Activated CD4-positive, alpha-beta memory T cell treated with anti-CD3 and anti-CD28 coated beads, Interleukin-2, amount 10 ng/mL, durations not matched to agents 7 days and 5 days (primary cell): ENCODE measurements at places on chromosomes 7 and 10.

- DNase-seq, result no peak
- H3K36me3 ChIP-seq, result no peaks in the 10 kb centered on the region
- H3K27ac ChIP-seq, result no peak overlapping the region
- H3K27me3 ChIP-seq, result no peaks in the 10 kb centered on the region
- H3K4me1 ChIP-seq, result no peaks in the 10 kb centered on the region
- no peak overlapping the region for H3K4me3 ChIP-seq
Observed at GRCh38 chr7:32393861-32394260, 96.3 kb downstream of the LSM5 start.

DNA sequence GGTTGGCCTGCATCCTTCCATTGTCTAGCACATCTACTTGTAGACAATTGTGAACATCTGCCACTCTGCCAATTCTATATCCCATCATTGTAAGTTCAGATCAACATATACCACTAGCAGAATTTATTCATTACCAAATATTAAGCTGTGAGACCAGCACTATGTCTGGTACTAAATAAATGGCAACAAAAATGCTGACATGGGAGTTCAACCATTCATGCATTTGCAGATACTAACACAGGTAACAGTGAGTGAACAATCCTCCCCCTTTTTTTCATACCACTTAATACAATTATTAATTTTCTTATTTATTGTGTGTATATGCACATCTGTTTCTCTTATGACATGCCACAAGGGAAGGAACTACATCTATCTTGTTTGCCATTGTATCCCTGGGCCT lies 11.9 kb downstream of the POLR1F start:
- H3K27me3 ChIP-seq, result no peaks in the 10 kb centered on the region
- DNase-seq, result no peak
- H3K36me3 ChIP-seq, result peaks cover 18% of the 10 kb centered on the region
- no peak overlapping the region for H3K27ac ChIP-seq
- no peak overlapping the region for H3K4me3 ChIP-seq

DNA sequence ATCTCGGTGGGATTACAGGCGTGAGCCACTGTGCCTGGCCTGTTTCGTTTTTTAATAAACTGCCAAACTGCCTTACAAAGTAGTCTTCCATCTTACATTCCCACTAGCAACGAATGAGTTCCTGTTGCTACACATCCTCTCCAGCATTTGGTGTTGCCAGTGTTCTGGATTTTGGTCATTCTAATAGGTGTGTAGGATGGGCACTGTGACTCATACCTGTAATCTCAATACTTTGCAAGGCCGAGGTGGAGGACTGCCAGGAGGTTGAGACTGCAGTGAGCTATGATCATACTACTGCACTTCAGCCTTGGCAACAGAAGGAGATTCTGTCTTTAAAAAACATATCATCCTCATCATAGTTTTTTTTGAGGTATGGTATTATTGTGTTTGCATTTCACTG lies 21.4 kb upstream of the RSBN1L start:
- H3K27ac ChIP-seq, result no peak overlapping the region
- H3K4me3 ChIP-seq, result no peak overlapping the region
- H3K27me3 ChIP-seq, result no peaks in the 10 kb centered on the region
- no peak for DNase-seq

DNA sequence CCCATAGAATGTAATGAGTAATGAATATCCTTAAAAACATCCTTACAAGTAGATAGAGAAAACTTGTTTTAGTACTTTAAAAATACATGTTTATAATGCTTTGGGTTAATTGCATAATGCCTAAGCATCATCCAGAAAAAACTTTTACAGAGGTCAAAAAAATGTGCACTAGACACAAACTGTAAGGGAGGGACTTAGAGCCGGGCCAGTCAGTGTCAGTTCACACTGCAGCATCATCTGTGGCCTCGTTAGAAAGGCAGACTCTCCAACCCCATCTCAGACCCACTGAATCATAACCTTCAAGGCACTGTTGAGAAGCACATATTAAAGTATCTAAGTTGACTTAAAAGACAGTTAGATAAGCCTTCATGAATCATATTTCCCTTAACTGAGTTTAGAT lies 230.1 kb upstream of the PRPS1L1 start:
- H3K27ac ChIP-seq, result no peak overlapping the region
- no peaks in the 10 kb centered on the region for H3K27me3 ChIP-seq
- no peaks in the 10 kb centered on the region for H3K4me1 ChIP-seq
- no peak for DNase-seq
- H3K36me3 ChIP-seq, result no peaks in the 10 kb centered on the region

GRCh38 chr7:2074691-2075090 lies 158.1 kb downstream of the MAD1L1 start:
- H3K4me1 ChIP-seq, result no peaks in the 10 kb centered on the region
- H3K36me3 ChIP-seq, result no peaks in the 10 kb centered on the region
- no peaks in the 10 kb centered on the region for H3K27me3 ChIP-seq

DNA sequence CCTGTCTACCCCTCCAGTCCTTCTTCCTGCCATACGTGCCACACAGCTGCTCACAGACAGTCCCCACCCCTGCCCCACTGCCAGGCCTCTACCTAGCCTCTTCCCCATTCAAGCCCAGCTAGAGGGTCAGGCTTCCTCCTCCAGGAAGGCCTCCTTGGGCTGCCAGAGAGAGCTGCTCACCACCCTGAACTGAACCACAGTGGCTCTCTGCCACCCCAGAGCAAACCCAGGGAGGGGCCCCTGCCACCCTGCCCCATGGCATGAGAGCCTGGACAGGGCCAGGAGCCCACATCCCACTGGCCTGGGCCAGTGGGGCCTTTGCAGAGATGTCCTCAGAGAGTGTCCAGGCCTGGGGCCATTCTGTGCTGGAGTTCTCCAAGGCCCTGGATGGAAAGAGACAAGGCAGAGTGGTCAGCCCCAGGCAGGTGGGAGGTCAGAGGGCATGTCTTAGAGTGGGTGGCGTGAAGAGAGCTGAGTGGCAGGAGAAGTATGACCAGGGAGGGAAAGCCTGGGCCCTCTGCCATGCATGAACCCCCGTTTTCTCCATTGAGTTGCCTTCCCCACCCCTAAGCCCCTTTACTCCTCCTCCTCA lies 40.4 kb downstream of the TMEM270 start:
- H3K27ac ChIP-seq, result no peak overlapping the region
- no peaks in the 10 kb centered on the region for H3K36me3 ChIP-seq
- peaks cover 2% of the 10 kb centered on the region for H3K4me1 ChIP-seq
- H3K27me3 ChIP-seq, result no peaks in the 10 kb centered on the region
- H3K4me3 ChIP-seq, result no peak overlapping the region

GRCh38 chr10:119903946-119904666 lies 11.6 kb downstream of the SEC23IP start:
- H3K4me3 ChIP-seq, result no peak overlapping the region
- H3K36me3 ChIP-seq, result peaks cover 48% of the 10 kb centered on the region
- peaks cover 6% of the 10 kb centered on the region for H3K4me1 ChIP-seq

DNA sequence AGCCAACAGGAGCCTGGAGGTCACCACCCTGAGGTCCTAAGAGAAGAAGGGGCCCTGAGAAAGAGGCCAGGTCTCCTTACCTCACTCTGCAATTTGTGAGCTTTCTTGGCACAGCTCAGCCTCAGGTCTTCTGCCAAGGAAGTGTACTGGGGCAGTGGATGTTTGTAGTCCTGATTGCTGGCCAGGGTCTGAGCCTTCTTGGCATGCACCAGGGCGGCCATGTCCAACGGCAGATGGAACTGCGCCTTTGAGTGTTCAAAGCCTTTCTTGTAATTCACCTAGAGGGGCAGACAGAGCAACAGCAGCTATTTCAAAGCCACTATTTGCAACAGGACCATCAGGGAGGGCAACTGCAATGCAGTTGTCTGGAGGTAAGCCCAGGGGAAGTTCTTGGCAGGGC lies 51.7 kb downstream of the NRAP start:
- H3K27ac ChIP-seq, result no peak overlapping the region
- H3K27me3 ChIP-seq, result peaks cover 19% of the 10 kb centered on the region
- H3K4me1 ChIP-seq, result no peaks in the 10 kb centered on the region

GRCh38 chr10:21694631-21695030 lies 160.6 kb downstream of the MLLT10 start:
- no peak overlapping the region for H3K27ac ChIP-seq
- DNase-seq, result no peak
- H3K4me3 ChIP-seq, result no peak overlapping the region

- no peak for DNase-seq
- H3K4me3 ChIP-seq, result no peak overlapping the region
- peaks cover 46% of the 10 kb centered on the region for H3K27me3 ChIP-seq
- H3K27ac ChIP-seq, result no peak overlapping the region
- peaks cover 41% of the 10 kb centered on the region for H3K4me1 ChIP-seq
Observed at GRCh38 chr7:106023369-106024322, 60.6 kb downstream of the CDHR3 start.

GRCh38 chr7:132739271-132739955 lies 163.1 kb upstream of the PLXNA4 start:
- no peak overlapping the region for H3K27ac ChIP-seq
- H3K36me3 ChIP-seq, result no peaks in the 10 kb centered on the region
- no peak overlapping the region for H3K4me3 ChIP-seq
- peaks cover 16% of the 10 kb centered on the region for H3K27me3 ChIP-seq
- no peaks in the 10 kb centered on the region for H3K4me1 ChIP-seq

- peaks cover 68% of the 10 kb centered on the region for H3K27me3 ChIP-seq
- no peak overlapping the region for H3K27ac ChIP-seq
- H3K4me1 ChIP-seq, result peaks cover 6% of the 10 kb centered on the region
- H3K36me3 ChIP-seq, result peaks cover 15% of the 10 kb centered on the region
- no peak for DNase-seq
Observed at GRCh38 chr7:22574754-22575520, 74.9 kb upstream of the STEAP1B start.

GRCh38 chr10:70034232-70034631 lies 18.4 kb upstream of the MACROH2A2 start:
- DNase-seq, result no peak
- peaks cover 13% of the 10 kb centered on the region for H3K27me3 ChIP-seq
- H3K36me3 ChIP-seq, result peaks cover 3% of the 10 kb centered on the region
- H3K27ac ChIP-seq, result no peak overlapping the region
- H3K4me1 ChIP-seq, result no peaks in the 10 kb centered on the region
- H3K4me3 ChIP-seq, result no peak overlapping the region

DNA sequence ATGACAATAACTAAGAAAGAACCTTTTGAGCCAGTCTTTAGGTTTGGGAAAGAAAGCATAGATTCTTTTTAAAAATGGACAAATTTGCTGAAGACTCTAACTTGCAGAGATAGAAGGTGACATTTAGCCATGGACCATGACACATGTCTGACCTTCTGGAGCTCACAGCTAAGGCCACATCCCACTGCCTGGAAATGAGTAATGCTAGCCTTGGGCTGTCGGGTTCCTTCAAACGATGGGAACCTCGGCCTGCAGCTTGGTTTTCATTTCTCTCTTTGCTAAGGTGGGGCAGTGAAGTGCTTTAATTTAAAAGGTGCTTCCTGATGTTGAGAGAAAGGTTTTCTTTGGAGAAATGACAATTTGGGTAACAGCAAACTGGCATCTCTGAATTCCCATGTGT lies 223.2 kb downstream of the FANK1 start:
- no peak overlapping the region for H3K27ac ChIP-seq
- H3K4me1 ChIP-seq, result no peaks in the 10 kb centered on the region
- no peaks in the 10 kb centered on the region for H3K36me3 ChIP-seq
- no peak for DNase-seq

GRCh38 chr7:101321491-101322401 lies at the start of gene IFT22:
TSS of gene IFT22 (minus strand) at chr7:101321812. CDS start at chr7:101321709, 103 bp downstream.
- H3K36me3 ChIP-seq, result no peaks in the 10 kb centered on the region

- DNase-seq, result no peak
- H3K27ac ChIP-seq, result no peak overlapping the region
- no peaks in the 10 kb centered on the region for H3K36me3 ChIP-seq
- no peaks in the 10 kb centered on the region for H3K27me3 ChIP-seq
- no peaks in the 10 kb centered on the region for H3K4me1 ChIP-seq
- no peak overlapping the region for H3K4me3 ChIP-seq
Observed at GRCh38 chr7:76514926-76515771, 4.8 kb downstream of the UPK3B start.

DNA sequence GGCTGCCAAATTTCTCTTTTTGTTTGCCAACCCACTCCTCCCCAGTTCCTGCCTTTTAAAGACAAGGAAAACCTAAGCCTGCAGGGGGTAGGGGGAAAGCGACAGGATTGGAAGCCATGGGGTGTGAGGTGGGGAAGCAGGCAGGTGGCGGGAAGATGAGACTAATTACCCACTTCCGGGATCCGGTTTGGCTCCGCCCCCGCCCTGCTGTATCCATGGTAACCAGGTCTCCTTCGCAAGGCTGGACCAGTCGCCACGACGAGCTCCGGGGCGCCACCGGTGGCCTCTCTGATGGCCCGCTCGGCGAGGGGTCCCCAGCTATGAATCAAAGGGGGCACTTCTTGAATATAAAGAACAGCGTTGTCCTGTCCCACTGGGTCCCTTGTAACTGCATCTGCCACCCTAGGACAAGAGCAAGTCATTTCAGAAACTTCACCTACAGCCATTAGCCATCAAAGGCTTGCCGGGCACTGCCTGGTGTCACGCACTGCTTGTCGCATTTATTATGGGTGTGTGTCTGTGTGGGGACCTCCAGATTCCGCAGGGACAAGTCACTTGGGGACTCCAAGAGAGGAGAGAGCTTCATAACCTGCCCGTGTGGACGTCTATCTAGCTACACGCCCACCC lies 55.4 kb upstream of the LMTK2 start:
- H3K4me3 ChIP-seq, result no peak overlapping the region
- DNase-seq, result peak; percentile 43
- peaks cover 10% of the 10 kb centered on the region for H3K4me1 ChIP-seq

- no peak overlapping the region for H3K27ac ChIP-seq
- H3K4me3 ChIP-seq, result no peak overlapping the region
- no peak for DNase-seq
- peaks cover 5% of the 10 kb centered on the region for H3K27me3 ChIP-seq
Observed at GRCh38 chr7:155840262-155840885, 28.1 kb upstream of the SHH start.

- no peaks in the 10 kb centered on the region for H3K36me3 ChIP-seq
- H3K4me1 ChIP-seq, result peaks cover 26% of the 10 kb centered on the region
- H3K27me3 ChIP-seq, result peaks cover 13% of the 10 kb centered on the region
- DNase-seq, result peak; percentile 31
- no peak overlapping the region for H3K27ac ChIP-seq
Observed at GRCh38 chr7:139494835-139495579, 11.5 kb upstream of the KLRG2 start.

DNA sequence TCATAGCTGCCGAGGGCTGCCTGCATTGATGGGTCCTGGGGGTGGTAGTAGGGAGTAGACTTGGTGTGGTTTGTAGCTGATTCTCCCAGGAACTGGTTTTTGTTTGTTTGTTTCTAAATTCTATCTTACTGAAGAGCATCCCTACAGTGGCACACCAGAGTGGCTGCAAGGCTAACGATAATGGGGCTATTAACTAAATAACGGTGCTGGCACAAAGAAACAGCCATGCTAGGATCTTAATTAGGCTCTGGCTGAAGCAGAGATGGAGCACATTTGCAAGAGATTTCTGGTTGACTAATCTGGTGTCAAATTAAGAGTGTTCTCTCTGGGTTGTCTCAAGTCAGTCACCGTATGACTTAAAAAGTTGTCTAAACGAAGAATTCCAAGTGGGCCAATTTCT lies 590.0 kb downstream of the NRG3 start:
- H3K36me3 ChIP-seq, result no peaks in the 10 kb centered on the region
- no peak for DNase-seq
- no peak overlapping the region for H3K4me3 ChIP-seq

GRCh38 chr7:71326595-71326994 lies 194.7 kb downstream of the GALNT17 start:
- no peak for DNase-seq
- no peak overlapping the region for H3K4me3 ChIP-seq
- no peaks in the 10 kb centered on the region for H3K27me3 ChIP-seq
- H3K27ac ChIP-seq, result no peak overlapping the region
- no peaks in the 10 kb centered on the region for H3K4me1 ChIP-seq

- H3K4me3 ChIP-seq, result no peak overlapping the region
- peaks cover 28% of the 10 kb centered on the region for H3K27me3 ChIP-seq
- H3K27ac ChIP-seq, result no peak overlapping the region
- H3K4me1 ChIP-seq, result no peaks in the 10 kb centered on the region
- H3K36me3 ChIP-seq, result no peaks in the 10 kb centered on the region
- DNase-seq, result no peak
Observed at GRCh38 chr10:96266118-96266770, 5.1 kb downstream of the BLNK start.

- H3K4me3 ChIP-seq, result no peak overlapping the region
- H3K36me3 ChIP-seq, result no peaks in the 10 kb centered on the region
- H3K4me1 ChIP-seq, result no peaks in the 10 kb centered on the region
- H3K27me3 ChIP-seq, result no peaks in the 10 kb centered on the region
Observed at GRCh38 chr7:33691180-33691579, 214.2 kb upstream of the BMPER start.
